ENCODE measurements at places on chromosomes 3 and 15. TPM values are rescaled to one million over a fixed set of nuclear protein-coding genes. Genes with fewer than 3 reads are reported as not detected.

GRCh38 chr3:168028086-168028485 lies 67.6 kb downstream of the GOLIM4 start:
- DNase-seq: no peak

- no peak for DNase-seq
Observed at GRCh38 chr3:65186268-65186667, 498.5 kb upstream of the ADAMTS9 start.

DNA sequence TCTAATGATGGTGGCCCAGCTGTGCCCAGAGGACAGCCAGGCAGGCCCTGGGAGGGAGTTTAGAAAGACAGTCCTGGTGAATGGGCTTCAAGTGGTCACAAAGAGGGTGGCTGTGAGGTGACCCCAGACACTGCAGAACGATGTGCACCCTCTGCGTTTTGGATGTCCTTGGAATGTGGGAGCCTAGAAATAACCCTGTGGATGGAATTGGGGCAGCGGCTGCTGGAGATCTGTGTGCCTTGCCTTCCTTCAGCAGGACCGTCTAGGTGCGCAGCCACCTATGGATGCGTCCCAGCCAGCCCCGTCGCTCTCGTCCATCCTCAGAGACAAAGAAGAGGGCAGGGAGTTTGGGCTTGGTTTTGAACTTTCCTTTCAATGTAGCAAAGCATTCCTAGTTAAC lies 46.5 kb downstream of the KLHL25 start:
- DNase-seq: no peak

DNA sequence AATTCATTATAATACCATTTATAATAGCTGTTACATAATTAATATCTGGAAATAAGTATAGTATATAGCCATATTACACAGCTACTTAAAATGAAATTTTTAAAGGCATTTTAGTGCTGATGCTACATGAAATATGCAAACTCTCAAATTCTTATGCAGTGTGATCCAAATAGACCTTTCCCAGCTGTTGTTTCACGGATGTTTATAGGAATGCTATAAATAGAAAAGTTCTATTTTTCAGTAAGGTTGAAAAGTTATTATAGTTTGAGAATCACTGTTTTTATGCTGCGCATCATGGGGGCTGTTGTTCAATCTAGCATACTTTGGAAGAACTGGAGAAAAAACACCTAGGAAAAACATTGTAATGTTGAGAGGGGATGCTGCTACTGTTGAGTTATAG lies 147.7 kb upstream of the TRIM42 start:
- no peak for DNase-seq

- DNase-seq: peak; percentile 81
Observed at GRCh38 chr3:111768571-111769100, 90.4 kb upstream of the PHLDB2 start.

DNA sequence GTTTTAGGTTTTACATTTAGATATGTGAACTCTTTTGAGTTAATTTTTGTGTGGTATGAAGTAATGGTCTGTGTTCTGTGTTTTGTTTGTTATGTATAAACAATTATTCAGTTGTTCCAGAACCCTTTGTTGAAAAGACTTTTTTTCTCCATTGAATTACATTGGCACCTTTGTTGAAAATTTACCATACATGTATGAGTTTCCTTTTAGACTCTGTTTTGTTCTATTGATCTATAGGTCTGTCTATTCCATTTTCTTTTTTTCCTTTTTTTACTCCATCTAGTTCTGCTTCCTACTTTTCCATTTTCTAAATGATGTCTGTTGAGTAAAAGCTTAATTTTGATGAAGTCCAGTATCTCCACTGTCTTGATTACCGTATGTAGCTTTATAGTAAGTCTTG lies 31.4 kb downstream of the ARIH2 start:
- DNase-seq: no peak

- DNase-seq: no peak
Observed at GRCh38 chr3:10447110-10447509, 58.3 kb downstream of the ATP2B2 start.

- peak; percentile 19 for DNase-seq
Observed at GRCh38 chr3:8743021-8743601, 9.5 kb downstream of the CAV3 start.

DNA sequence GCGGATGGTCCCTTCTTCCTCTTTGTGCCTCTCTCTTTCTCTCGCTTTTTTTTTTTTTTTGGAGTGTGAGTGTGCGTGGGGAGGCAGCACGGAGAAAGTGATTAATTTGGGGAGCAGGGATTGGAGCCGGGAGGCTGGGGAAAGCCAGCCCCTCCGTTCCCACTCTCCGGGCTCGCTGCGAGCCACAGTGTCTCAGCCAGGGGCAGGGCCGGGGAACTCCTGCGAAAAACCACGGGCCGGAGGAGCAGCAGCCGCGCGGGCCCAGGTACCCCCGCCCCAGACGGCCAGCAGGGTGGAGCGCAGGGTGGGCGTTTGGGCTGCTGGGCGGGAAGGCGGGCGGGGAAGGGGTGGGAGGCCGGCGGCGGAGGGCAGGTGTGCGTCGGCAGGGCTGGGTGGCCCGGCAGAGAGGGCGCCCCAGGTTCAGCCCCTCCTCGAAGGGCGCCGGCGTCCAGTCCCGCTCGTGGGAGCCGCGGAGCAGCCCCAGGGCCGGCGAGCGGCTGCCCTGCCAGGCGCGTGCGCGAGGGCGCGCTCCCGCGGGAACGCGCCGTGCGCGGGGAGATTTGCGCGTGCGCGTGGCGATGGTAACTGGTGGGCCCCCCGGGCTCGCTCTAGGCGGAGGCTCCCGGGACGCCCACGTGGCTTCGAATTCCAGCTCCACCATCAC lies 1.4 kb downstream of the CHL1 start:
- DNase-seq: peak; percentile 5

- DNase-seq: no peak
Observed at GRCh38 chr3:71185733-71186455, 397.6 kb downstream of the FOXP1 start.

GRCh38 chr3:17850448-17850847 lies 108.0 kb upstream of the TBC1D5 start:
- DNase-seq: no peak

- no peak for DNase-seq
Observed at GRCh38 chr3:78221300-78221699, 1181.4 kb downstream of the ROBO2 start.

DNA sequence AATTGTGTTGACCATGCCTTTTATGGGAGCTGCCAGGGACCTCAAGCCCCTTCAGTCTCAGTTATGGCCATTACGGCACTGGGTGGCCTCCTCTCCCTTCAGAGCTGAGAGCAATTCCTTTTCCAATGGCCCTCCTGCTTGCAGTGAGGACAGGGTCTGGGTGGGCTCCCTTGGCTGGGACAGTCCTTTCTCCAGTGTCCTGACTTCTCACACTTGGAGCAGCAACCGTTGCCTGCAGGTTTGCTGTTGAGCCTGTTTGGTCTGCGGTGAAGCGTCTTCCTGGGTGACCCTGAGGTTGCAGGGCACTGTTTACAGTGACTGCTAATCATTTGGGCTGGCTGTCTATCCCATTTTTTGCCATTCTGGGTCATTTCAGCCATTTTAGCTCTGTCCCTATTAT lies 3.5 kb upstream of the CCDC80 start:
- DNase-seq: no peak

DNA sequence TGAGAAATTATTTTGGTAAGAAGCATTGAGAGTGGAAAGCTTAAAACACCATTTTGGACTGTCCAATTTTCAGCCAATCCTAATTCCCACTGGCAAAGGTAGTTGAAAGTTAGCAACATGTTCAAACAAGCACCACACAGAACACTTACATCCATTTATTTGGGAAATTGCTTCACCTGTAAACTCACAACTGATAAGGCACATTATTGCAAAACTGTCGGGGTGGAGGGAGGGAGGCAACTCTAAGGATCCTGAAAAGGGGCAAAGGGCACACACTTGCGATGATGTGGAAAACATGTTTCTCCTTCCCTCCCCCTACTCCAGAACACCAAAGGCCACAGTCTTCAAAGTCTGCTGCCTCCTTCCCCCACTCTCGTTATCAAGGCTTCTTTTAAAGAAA lies 9.4 kb downstream of the TMEM41A start:
- DNase-seq: no peak

DNA sequence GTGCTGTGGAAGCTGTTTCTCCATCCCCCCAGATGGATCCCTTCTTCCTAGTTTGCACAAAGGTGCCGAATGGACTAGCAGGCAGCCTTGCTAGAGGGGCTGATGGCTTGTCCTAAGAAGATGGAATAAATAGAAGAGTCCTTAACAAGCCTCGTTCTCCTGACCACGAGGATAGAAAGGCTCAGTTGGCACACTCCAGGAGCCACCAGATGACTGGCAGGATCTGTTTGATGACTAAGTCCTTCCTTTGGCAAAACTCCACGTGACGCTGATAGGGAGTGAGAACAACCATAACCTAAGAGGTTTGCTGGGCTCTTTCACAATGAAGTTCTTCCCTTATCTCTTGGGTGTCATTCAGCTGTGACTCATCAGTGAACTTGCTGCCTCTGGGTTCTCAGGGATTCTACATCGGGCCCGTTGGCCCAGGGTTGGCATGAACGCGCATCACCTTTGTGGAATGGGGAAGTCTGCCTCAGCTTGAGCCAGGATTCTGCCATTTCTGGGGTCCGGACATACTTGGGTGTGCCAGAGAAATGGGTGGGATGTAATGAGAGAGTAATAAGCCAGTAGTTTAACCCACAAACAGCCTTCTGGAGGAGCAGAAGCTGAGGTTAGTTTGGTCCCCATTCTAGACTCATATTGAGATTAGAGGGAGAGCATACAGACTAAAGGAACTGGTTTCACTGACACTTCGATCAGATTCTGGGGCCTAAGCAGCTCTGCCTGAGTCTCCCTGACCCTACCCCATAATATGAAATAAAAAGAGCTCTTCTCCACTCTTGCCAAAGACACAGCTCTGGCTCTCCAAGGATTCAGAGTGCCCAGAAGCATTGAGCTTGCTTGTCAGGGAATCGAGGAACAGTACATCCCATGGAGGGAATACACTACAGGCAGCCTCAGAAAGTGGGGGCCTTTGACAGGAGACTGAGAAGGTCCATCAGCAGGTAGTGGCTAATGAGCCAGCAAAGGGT lies 2.0 kb upstream of the MELTF start:
- DNase-seq: peak; percentile 92

- DNase-seq: no peak
Observed at GRCh38 chr3:32895701-32896100, 55.7 kb upstream of the CCR4 start.

CCDC9B gene
- polyA plus RNA-seq: 28.7 TPM

PPM1L gene
- polyA plus RNA-seq: 0.27 TPM

CA12 gene
- 129 TPM for polyA plus RNA-seq

NUP210 gene
- polyA plus RNA-seq: 25.7 TPM

ADGRG7 gene
- polyA plus RNA-seq: not detected

CLDN18 gene
- polyA plus RNA-seq: not detected

WWTR1 gene
- 103 TPM for polyA plus RNA-seq

ADAMTS17 gene
- not detected for polyA plus RNA-seq

HRG gene
- not detected for polyA plus RNA-seq

SMAD3 gene
- 106 TPM for polyA plus RNA-seq

FGF7 gene
- polyA plus RNA-seq: not detected

ALPK3 gene
- 0.24 TPM for polyA plus RNA-seq

GOLGA6L10 gene
- 0.98 TPM for polyA plus RNA-seq

Data from A549 (cell line).